ENCODE measurements at places on chromosomes 5 and 9. TPM values are rescaled to one million over a fixed set of nuclear protein-coding genes. Genes with fewer than 3 reads are reported as not detected.

GRCh38 chr9:129702589-129703520 is 37.4 kb downstream of the PRRX2 start:
- H3K27me3 ChIP-seq = no peaks in the 10 kb centered on the region
- no peak for DNase-seq
- no peaks in the 10 kb centered on the region for H3K36me3 ChIP-seq

DNA sequence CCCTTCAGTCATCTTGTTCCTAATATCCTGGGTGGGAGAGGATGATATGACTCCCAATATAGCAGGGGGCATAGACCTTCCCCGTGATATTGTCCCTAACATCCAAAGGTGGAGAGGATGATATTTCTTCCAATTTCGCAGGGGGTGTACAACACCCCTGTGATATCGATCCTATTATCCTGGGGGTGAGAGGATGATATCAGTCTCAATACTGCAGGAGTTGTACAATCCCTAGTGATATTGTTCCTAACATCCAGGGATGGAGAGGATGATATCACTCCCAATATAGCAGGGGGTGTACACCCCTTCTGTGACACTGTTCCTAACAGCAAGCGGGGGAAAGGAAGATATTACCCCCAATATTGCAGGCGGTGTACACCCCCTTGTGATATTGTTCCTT is 122.6 kb downstream of the TMEM38B start:
- no peak overlapping the region for H3K4me3 ChIP-seq
- no peaks in the 10 kb centered on the region for H3K27me3 ChIP-seq
- H3K36me3 ChIP-seq = no peaks in the 10 kb centered on the region
- DNase-seq = no peak
- no peak overlapping the region for H3K27ac ChIP-seq

DNA sequence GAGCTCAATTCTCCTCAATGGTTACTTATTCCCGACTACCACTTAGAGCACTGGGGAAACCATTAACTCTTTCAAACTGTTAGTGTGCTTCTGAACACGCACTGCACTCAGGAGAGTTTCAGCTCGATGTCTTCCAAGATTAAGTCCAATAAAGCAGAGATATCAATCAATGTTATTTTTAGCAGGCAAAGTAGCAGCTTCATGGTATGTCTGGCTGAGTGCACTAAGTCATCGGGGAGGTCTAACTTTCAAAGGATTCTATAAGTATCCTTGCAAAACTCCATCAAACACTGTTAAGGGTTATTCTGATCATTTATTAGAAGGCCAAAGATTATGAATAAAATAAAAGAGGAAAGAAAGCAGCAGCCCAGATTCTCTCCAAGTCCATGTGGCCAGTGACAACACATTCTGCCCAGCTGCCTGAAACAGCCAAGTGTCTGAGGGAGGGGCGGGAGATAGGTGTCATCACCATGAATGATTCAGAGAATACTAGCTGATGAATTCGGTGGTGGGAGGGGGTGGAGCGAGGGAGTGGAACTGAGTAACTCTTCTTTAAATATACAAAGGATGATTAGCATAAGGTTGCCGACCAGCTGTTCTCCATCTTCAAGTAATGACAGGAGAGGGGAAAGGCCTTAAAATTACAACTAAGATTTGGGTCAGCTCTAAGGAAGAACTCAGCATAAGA is 21.3 kb downstream of the NREP start:
- H3K27ac ChIP-seq = no peak overlapping the region
- DNase-seq = no peak
- no peak overlapping the region for H3K4me3 ChIP-seq
- no peaks in the 10 kb centered on the region for H3K27me3 ChIP-seq
- H3K36me3 ChIP-seq = peaks cover 7% of the 10 kb centered on the region

GRCh38 chr5:115718927-115719326 is 93.1 kb upstream of the TMED7 start:
- H3K27me3 ChIP-seq = no peaks in the 10 kb centered on the region
- no peaks in the 10 kb centered on the region for H3K4me1 ChIP-seq
- no peak overlapping the region for H3K4me3 ChIP-seq
- no peaks in the 10 kb centered on the region for H3K36me3 ChIP-seq
- no peak overlapping the region for H3K27ac ChIP-seq

DNA sequence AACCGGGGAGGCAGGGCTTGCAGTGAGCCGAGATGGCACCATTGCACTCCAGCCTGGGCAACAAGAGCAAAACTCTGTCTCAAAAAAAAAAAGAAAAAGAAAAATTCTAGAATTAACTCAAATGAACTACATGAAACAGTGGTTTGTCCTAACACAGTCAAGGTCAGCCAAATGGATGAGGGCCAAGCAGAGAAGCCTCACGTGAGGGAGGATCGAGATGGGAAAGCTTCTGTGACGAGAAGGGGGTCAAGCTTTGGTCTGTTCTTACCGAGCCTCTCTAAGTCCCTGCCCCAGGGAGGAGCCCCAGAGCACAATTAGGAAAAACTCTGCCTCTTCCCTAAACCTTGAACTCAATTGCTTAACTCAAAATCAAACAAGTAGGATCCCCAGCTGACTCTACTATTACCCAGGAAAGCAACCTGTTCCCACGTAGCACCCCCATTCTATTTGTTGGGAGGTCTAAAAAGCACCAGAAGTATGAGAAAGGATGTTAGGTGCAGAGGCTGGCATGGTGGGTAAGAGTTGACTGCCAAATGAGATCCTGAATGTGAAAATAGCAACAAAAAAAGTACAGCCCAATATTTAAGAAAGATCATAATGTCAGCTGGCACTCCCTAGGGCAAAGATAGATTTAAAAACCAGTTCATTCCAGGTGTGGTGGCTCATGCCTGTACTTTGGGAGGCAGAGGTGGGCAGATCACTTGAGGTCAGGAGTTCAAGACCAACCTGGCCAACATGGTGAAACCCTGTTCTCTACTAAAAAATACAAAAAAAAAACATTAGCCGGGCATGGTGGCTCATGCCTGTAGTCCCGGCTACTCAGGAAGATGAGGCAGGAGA is 7.2 kb downstream of the ALDH7A1 start:
- no peak overlapping the region for H3K27ac ChIP-seq
- no peaks in the 10 kb centered on the region for H3K4me1 ChIP-seq
- no peak overlapping the region for H3K4me3 ChIP-seq
- no peaks in the 10 kb centered on the region for H3K27me3 ChIP-seq

DNA sequence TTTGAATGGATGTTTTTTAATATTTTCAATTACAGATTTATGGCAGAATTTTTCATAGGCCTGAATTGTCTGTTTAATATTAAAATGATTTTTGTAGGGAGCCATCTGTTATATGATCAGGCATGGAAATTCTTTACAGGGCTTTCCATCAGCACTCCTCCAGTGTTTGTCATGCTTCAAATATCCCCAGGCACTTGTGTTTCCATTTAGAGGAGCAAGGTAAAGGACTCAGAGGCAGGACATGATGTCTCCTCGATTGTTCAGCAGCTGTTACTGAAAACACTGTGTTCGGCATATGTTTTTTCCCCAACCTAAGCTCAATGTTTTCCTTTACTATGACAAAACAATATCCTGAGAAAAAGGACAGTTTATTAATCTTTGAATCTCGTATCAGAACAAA is 172.3 kb upstream of the RFX3 start:
- H3K27ac ChIP-seq = no peak overlapping the region
- no peaks in the 10 kb centered on the region for H3K4me1 ChIP-seq
- H3K36me3 ChIP-seq = no peaks in the 10 kb centered on the region
- no peaks in the 10 kb centered on the region for H3K27me3 ChIP-seq

DNA sequence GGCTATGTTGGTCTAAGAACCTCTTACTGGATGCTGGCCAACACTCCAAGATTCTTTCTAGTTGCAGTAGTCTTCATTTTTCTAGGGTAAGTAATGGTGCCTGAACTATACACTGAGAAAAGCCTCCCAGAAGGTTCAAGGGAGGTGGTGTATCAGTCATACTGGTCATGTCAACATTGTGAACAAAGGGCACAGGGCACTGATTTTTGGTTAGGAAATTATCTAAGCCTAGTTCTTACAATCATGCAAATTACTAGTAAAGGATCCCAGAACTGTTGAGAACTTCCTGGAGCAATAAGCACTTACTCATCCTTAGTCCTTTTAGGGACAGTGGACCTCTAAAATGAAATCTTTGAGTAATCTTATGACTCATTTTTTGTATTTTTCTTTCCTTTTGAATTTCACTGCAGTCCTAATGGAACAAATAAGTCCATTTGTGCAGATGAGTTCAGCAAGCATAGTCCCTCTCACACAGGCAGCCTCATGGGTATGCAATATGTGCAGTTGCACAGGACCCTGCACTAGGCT is 21.1 kb upstream of the CDC42SE2 start:
- no peak overlapping the region for H3K4me3 ChIP-seq
- H3K4me1 ChIP-seq = no peaks in the 10 kb centered on the region
- H3K27me3 ChIP-seq = no peaks in the 10 kb centered on the region
- no peaks in the 10 kb centered on the region for H3K36me3 ChIP-seq
- no peak for DNase-seq

- no peaks in the 10 kb centered on the region for H3K27me3 ChIP-seq
- DNase-seq = no peak
- H3K36me3 ChIP-seq = no peaks in the 10 kb centered on the region
- no peak overlapping the region for H3K4me3 ChIP-seq
- no peaks in the 10 kb centered on the region for H3K4me1 ChIP-seq
- H3K27ac ChIP-seq = no peak overlapping the region
These were observed 16.6 kb upstream of the C9orf152 start for GRCh38 chr9:110224583-110224982.

DNA sequence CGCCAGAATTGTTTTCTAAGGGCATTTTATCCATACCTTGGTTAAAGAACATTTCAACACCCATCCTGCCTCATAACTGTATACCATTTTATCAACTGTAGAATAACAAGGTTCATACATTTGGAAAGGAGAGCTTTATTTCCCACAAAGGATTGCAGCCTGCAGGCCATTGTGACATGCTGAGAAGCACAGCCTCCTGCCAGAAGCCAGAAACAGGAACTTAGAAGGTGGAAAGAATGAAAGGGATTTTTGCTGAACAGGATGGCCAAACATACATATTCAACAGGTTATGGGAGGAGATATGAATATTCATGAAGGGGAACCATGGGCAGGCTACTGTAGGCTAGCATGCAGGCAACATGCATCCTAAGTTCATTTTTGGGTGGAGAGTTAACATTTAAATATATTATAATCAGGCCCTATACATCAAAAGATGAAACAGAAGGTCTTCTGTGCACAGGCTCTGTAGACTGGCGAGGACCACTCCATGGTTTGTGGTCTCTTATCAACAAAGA is 59.9 kb upstream of the DIRAS2 start:
- no peaks in the 10 kb centered on the region for H3K4me1 ChIP-seq
- H3K27ac ChIP-seq = no peak overlapping the region
- no peak overlapping the region for H3K4me3 ChIP-seq
- no peaks in the 10 kb centered on the region for H3K27me3 ChIP-seq
- no peaks in the 10 kb centered on the region for H3K36me3 ChIP-seq

- H3K4me3 ChIP-seq = no peak overlapping the region
- no peak overlapping the region for H3K27ac ChIP-seq
- no peaks in the 10 kb centered on the region for H3K36me3 ChIP-seq
- H3K27me3 ChIP-seq = no peaks in the 10 kb centered on the region
- H3K4me1 ChIP-seq = no peaks in the 10 kb centered on the region
- no peak for DNase-seq
These were observed 31.3 kb downstream of the MARCHF3 start for GRCh38 chr5:126998895-126999570.

GRCh38 chr5:147784146-147784987 is 1.8 kb upstream of the JAKMIP2 start:
- no peak overlapping the region for H3K4me3 ChIP-seq
- no peaks in the 10 kb centered on the region for H3K36me3 ChIP-seq
- no peak overlapping the region for H3K27ac ChIP-seq
- H3K4me1 ChIP-seq = no peaks in the 10 kb centered on the region
- no peak for DNase-seq

GRCh38 chr5:2997179-2997578 is 245.7 kb upstream of the IRX2 start:
- DNase-seq = no peak
- no peak overlapping the region for H3K27ac ChIP-seq
- H3K4me3 ChIP-seq = no peak overlapping the region
- H3K36me3 ChIP-seq = no peaks in the 10 kb centered on the region
- H3K27me3 ChIP-seq = no peaks in the 10 kb centered on the region
- H3K4me1 ChIP-seq = no peaks in the 10 kb centered on the region

ITK gene
- total RNA-seq = 5.2 TPM
